ENCODE measurements at places on chromosomes 4 and X.
A peak's percentile ranks its signal among the peaks of the same experiment; 100 is the strongest.

- DNase-seq: no peak
Observed at GRCh38 chr4:41009411-41009810, 204.9 kb downstream of the APBB2 start.

DNA sequence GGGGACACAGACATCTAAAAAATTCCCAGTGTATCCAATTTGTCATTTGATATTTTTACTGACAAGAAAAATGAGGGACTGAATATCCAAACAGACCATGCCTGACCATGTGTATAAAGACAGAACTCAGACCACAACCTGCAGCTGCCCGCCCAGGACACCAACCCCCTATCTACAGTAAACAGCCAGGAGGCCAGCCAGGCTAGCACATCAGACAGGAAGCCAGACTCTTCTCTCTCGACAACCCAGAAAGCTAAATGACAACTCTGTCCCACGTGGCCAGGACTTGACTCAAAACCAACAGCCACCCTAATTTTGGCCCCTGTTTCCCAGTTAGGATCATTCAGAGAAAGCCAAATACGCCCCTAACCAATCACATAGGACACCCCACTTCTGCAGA is 15.1 kb downstream of the AFAP1 start:
- DNase-seq: no peak

GRCh38 chrX:137565921-137566745 is at the start of gene ZIC3:
Gene ZIC3, plus strand, starts transcription at chrX:137566127. Its CDS starts 565 bp downstream, at chrX:137566692.
- DNase-seq: no peak

- DNase-seq: no peak
Observed at GRCh38 chrX:29136904-29137303, 549.7 kb downstream of the IL1RAPL1 start.

DNA sequence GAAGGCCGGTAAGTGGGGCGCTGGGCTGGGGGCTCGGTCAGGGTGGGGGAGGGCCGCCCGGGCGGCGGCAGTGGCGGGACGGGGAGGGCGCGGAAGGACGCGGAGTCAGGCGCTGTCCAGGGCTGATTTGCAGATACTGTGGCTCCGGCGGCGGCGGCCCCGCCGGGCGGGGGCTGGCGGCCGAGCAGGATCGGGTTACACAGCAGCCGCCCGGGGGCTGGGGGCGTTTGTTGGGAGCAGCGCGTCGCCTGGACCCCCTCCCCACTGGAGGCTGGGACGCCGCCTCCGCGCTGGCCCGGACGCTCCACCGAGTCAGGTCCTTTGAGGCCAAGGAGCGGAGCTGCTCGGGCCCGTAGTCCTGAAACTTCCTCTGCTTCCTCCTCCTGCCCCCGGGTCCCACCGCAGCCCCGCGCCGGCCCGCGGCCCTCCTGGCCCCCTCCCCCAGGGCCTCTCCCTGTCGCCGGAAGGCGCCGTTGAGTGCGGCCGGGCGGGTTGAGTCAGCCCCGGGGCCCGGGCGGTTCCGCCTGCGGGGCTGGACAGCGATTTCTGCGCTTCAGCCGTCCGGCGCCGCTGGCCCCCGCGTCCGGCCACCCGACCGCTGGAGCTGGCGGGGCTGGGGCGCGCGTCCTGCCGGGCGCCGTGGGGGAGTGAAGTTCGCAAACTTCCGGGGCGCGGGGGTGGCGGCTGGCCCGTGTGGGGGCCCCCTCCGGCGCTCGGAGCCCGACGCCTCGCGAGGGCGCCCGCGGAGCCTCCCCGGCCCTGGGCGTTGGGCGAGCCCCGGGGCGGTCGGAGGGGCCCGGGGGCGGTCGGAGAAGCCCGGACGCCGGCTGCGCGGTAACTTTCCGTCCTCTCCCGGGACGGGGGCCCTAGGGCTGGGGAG is 746 bp downstream of the REST start:
- peak; percentile 59 for DNase-seq
